Cortex of kidney (tissue), 1 donor: ENCODE measurements at places on chromosomes 16 and 17.

DNA sequence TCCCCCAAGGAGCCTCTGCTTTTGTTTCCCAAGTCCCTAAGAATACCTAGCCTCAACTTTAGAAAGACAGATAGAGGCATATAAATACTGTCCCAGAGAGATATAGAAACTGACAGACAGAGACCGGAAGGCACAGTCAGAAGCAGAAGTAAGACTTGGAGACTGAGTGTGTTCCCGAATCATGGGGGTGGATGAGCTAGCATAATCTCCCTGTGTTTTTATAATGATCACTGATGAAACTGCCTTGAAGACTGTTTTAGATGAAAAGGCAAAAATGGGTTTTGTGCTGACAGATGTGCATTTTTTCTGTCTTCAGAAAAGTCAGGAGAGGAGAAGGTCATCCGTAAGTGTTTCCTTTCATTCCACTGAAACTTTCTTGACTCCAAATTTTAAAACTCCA lies 8.3 kb upstream of the PSMD3 start:
- no peak for DNase-seq

DNA sequence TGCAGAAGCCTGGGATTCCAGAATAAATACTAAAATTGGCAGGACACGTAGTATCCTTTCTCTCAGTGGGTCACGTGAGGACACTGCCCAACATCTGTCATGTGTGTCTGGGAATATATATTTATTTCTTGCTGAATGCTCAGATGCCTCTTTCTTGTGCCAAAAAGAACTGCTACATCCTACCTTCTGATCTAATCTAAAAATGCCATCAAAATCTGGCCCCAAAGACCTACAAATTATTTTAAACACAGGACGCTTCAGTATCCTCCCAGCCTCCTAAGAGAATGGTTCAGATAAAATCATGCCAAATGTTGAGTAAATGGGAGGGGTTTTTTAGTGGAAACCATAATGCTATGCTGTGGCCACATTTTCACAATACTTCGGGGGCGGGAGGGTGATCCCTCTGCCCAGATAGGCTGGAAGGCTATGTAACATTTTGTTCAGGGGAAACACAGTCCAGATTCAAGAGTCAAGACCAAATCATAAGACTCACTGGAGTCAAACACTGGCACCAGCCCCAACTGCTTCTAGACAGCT lies 22.9 kb upstream of the CORO6 start:
- no peak for DNase-seq

DNA sequence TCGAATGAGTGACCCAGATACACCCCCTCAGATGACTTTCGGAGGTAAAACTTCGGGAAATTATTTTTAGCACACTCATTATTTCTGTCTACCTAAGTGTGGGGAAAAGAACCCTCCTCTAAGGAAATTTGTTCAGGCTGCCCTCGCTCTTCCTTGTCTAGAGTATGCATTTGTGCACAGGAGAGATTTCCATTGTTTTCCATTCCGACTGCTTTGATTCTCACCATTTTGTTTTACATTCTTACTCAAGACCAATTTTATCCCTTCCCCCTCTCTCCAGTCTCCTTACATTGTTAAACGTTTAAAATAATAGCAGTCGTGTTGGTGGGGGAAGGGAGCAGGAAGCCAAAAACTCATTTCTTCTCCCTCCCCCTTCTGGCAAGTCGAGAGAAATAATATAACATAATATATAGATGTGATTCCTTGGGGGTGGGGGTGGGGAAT lies 1.5 kb upstream of the CHD3 start:
- DNase-seq: no peak

GRCh38 chr17:1568950-1569810 lies 6.6 kb upstream of the PITPNA start:
- no peak for DNase-seq

- DNase-seq: no peak
Measured at GRCh38 chr16:55043499-55043898, 112.8 kb downstream of the IRX5 start.

DNA sequence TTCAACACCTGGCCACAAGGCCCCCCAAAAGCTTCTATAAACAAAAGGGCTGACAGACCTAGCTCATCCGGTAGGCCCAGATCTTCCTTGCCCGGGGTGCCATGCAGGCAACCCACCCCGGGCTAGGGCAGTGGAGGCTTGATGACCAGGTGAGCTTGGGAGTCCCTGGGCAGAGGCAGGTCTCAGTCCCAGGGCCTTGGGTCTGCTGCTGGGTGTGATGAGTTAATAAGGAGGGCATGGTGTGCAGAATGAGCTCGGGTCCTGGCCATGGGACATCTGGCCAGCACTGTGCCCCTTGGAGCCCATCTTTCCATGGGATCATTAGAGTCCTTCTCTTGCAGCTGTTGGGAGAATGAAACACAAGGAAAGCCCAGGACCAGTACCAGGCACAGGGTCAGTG lies 20.2 kb upstream of the MPRIP start:
- DNase-seq: no peak

GRCh38 chr17:78383725-78384471 lies 5.4 kb downstream of the PGS1 start:
- no peak for DNase-seq

DNA sequence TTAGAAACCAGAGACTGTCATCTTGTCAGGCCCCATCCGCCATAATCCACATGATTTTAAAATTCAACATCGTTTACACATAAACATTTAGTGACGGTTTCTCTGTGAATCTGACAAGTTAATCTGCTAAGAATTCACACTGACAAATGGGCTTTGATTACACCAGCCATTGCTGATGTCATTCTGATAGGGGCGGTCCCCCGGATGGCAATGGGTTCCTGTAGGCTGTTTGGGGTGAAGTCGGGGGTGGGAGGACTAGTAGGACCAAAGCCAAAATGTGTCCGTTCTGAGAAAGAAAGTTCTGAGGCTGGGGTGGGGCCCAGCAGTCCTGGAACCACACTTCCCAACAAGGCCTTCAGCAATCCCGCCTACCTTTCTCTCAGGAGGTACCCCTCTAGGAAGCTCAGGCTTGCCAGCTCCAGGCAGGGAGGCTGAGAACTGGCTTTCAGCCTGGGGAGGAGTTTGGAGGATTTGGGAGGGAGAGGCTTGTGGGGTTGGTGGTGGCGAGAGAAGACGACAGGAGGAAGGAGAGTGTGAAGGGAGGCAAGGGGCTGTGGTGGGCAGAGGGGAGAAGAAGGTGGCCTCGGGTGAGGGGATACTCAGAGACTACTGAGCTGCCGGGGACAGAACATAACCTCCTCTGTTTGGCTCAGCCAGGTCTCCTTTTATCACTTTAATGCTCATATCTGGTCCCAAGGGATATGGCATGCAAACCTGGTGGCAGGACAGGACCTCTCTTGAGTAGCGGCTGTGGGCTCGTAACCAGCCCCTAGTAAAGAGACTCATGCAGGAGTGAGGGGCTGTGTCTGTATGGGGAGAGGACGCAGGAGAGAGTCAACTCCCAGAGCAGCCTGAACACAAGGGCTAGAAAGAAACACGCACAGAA lies 8.6 kb downstream of the HIC1 start:
- no peak for DNase-seq

GRCh38 chr16:64969221-64969620 lies 152.6 kb downstream of the CDH11 start:
- DNase-seq: no peak

- DNase-seq: no peak
Measured at GRCh38 chr16:22092143-22092933, at the start of gene VWA3A. TSS of gene VWA3A (plus strand) at chr16:22092541. CDS start at chr16:22092638, 97 bp downstream.

- DNase-seq: no peak
Measured at GRCh38 chr17:7508145-7508544, 24.0 kb downstream of the POLR2A start.

GRCh38 chr16:503150-504071 lies 24.1 kb upstream of the CAPN15 start:
- no peak for DNase-seq

- no peak for DNase-seq
Measured at GRCh38 chr16:27475561-27475960, 73.6 kb downstream of the IL21R start.

- no peak for DNase-seq
Measured at GRCh38 chr16:84795329-84796053, 24.3 kb upstream of the CRISPLD2 start.

DNA sequence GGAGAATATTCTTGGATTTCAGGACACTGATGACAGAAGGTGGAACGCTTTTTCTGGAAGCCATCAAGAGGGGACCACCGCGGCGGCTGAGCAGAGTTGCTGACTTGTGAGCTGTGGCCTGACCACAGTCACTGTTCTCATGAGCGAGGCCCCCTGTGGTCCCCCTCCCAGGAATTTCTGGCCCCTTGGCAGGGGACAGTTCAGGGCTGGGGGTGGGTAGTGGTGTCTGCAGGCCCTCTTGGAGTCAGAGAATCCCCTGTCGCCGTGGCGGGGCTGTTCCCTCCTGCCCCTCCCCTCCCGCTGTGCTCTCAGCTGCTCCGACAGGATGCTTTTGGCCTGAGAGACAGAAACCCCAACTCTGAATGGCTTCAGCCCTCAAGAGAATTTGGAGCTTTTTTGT lies 292.0 kb downstream of the SEC14L1 start:
- DNase-seq: no peak

DNA sequence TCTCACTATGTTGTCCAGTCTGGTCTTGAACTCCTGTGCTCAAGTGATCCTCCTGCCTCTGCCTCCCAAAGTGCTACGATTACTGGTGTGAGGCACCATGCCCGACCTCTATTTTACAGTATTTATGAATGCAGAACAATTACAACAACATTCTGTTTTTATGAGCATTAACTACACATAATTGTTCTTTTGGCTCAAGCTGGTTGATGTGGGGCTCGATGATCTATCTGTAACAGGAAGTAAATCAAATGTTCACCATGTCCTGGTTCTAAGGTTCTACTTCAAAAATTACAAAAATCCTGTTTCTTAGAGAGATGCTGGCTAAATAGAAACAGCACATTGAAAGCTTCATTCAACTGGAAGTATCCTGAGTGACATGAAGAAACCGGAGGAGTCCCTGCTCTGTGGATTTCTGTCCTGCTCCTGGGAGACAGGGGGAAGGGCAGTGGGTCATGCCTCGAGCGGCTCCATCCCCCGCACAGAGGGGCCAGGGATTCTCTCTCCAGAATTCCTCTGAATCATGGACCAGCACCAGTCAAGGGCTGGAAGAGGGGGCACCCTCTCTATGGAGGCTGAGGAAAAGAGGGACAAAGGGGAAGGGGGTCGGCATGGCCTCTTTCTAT lies 31.5 kb downstream of the FA2H start:
- no peak for DNase-seq

DNA sequence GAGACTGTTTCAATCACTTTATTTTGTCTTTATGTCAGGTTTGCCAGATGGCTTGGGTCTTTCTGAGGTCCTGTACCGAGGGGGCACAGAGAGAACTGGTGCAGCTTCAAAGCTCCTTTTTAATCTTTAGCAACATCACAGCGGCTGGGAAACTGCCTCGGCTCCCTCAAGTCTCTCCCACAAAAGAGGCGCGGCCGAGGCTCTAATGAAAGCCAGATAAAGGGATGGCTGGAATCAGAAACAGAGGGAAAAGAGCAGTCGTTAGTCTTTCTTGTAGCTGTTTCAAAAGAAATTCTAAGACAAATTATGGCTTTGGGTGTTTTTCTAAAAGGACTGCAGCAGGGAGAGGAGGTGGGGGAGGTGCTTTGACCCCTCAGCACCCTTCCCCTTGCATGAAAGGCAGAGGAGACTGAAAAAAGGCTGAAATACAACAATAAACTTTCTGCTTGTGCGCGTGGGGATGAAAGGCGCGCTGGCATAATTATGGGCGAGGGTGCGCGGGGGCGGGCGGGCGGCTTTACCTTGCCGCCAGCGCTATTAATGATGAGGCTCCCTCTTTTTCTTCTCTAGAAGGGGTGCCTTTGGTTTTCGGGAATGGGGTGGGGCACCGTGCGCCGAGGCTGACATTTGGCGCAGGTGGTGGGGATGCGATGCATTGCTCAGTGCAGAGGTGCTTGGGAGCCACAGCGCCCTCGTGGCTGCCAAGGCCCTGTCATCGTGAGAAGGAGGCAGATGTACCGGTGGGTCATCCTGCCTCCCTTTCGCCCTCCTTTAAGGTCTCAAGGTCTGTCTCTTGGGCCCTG lies 22.3 kb upstream of the BRD7 start:
- DNase-seq: no peak

DNA sequence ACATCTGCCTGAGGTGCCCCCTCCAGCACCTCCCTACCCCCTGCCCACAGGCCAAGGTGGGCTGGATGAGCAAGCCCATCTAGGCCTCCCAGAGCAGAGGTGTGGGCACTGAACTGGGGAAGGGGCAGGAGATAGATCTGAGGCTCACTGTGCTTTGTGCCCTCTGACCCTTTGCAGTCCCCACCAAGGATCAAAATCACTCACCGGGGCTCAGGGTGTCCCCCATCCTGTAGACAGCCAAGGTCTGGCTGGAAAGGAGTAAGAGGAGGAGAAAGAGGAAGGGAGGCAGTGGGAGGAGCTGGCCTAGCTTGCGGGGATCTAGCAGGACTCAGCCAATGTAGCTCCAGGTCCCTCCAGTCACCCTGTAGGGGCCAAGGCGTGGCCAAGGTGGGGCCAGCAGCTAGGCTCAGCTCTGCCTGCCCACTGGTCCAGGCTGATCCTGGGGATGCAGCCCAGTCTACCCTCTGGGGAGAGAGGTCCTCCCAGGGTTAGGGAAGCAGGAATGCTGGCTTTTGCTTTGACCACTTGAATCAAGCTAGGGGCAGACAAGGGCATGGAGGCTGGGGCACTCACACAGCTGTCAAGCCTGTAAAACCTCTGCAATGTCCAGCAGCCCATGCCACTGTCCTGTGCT lies 1.8 kb downstream of the SLC12A4 start:
- no peak for DNase-seq

DNA sequence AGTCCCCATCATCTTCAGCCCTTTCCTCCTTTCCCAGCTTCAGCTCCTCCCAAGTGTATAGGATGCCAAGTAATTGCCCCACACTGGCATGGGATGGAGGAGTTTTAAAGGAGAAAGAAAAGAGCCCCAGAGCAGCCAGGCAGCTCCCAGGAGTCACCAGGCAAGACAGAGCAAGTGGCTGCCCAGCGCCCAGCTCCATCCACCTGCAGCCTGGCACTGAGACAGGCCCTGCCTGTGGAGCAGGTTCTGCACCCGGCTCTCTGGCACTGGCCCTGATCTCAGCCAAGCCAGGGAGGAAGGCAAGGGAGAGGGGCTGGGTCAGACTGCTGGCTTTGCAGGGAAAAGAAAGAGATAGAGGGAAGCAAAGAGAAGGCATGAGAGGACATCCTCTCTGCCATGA lies 21.7 kb downstream of the FOXN1 start:
- DNase-seq: no peak

GRCh38 chr17:49018116-49018612 lies 21.0 kb downstream of the IGF2BP1 start:
- no peak for DNase-seq

GRCh38 chr16:15946257-15947044 lies 3.0 kb upstream of the ABCC1 start:
- DNase-seq: no peak
